ENCODE measurements at places on chromosomes 1 and 21.

DNA sequence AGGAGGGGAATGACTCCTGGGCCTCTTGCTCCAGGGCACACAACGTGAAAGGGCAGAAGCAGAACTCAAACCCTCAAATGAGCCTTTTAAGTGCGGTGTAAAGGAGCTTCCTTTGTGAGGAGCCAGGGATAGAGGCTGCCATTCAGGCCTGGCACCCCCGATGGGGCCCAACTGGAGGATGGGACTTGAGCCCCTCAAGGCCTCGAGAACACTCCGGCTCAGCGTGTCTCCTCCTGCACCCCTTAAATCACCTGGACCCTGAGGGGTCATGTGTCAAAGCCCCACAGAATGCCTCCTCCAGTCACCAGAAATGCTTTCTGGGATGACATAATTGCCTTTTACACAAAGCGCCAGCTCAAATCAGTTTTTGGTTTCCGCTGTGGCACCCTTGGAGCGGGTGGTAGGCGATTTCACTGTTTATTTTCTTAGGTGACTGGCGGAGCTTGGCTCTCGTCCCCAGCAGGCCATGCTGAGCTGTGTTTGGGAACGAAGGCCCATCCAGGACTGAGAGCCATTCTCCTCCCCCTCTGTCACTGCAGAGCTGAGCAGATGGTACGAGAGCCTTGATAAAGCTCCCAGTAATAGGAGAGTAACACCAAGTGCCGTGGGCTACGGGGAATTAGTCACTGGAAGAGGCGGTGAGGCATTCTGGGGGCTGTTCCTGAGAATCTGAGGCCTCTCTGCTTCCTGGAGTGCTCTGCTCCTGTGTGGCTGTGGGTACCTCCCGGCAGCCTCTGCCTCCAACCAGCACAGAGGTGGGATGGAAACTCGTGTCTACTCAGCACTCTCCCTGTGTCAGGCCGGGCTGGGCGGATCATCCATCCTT is 163.0 kb downstream of the GRIK3 start:
- DNase-seq, result no peak

DNA sequence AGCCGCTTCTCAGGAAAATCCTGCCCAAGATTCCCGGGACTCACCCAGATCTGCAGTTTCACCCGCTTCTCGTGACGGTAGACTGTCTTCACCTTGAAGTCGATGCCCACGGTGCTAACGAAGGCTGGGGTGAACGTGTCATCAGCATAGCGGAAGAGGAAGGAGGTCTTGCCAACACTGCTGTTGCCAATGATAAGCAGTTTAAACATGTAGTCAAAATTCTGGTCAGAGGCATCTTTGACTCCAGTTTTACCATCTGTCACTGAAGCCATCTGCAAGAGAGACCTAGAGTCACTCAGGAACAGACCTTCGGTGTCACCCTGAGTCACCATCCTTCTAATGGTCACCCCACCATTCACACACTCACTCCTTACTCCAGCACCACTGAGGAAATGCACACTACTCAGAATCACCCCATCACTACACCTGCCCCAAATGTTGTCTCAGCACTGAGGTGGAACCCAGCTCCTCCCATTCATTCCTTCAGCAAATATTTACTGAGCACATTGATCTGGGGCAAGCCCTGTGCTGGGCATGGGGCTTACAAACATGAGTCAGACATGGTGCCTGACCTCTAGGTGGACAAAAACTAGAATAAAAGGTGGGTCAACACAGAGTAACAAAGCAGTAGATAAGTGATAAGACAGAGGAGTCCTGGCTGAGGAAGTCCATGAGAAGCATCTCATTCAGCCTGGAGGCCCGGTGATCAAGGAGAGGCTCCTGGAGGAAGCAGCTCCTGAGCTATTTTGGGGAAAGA is 13.5 kb downstream of the RAB3B start:
- no peak for DNase-seq

GRCh38 chr1:98839840-98840239 is 164.8 kb downstream of the PLPPR5 start:
- DNase-seq, result no peak

DNA sequence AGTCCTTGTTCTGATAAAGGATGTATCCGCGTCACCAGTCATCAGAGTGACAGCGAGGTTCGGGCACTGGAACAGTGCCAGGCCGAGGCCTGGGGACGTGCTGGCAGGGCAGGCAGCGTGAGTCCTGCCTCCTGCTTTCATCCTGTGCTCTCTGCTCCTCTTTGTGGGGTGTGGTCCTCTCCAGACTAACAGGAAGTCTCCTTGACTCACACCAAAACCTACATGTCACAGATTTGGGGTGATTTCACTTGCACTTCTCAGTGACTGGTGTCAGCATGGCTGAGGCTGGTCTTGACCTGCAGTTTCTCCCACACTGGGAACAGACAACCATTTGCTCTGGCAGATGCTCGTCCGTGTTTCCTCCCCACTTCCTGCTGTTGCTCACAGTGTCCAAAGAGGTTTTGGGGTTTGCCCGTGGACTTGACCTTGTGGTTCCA is 8.8 kb upstream of the NLRP3 start:
- no peak for DNase-seq

DNA sequence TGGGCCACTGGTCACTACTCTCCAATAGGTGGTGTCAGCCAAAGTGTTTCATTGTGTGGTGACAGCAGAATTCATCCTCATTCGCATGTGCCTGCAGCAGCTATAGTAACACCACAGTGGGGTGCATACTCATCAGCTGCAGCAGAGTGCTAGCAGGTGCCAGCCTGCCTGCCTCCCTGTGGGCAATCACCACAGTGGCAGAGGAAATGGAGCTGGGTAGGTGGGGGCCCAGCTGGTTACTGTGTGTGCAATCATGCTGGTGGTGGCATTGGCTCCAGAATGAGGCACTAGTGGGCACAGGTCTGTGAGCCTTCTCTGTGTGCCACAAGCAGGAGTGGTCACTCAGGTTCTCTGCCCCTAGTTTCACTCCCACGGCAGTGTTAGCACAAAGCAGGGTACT is 579.2 kb downstream of the PTPRC start:
- DNase-seq, result no peak

GRCh38 chr1:194512957-194513356 is 1326.5 kb upstream of the B3GALT2 start:
- DNase-seq, result no peak

DNA sequence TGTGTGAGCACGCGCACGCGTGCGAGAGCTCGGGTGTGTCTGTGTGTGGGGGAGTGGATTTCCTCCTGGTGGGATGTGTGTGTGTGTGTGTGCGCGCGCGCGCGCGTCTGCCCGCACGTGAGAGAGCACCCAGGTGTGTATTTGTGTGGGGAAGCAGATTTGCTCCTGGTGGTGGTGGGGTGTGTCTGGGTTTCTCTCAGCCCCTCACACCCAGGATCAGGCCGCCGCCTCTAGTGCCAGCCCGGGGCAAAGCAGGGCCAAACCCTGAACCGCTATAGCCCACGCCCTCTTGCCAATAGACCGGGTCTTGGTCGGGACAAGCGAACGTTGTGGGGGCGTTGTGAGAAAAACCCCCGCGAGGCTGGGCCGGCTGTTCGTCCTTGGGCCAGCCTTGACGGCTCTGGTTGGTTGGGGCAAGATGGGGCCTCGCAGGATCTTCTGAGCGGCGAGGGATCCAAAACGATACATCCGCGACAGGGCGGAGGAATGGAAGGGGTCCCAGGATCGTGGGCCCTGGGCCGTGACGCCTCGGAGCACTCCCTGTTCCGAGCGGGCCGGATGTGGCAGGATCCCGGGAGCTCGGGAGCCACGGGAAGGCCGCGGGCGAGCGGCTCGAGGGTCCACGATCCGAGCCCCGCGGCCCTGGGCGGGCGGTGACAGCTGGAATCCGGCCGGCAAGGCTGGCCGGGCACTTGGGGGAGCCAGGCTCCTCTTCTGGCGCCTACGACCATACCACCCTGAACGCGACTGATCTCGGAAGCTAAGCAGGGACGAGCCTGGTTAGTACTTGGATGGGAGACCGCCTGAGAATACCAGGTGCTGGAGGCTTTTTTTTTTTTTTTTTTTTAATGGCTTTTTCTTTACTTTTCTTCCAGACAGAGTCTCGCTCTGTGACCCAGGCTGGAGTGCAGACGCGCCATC is 68.2 kb downstream of the RNF187 start:
- DNase-seq, result no peak

- DNase-seq, result no peak
These were observed 2.9 kb upstream of the RHBDL2 start for GRCh38 chr1:38944547-38944946.

GRCh38 chr1:46221749-46222148 is 18.6 kb downstream of the LURAP1 start:
- DNase-seq, result no peak

- DNase-seq, result no peak
These were observed 71.8 kb upstream of the MACF1 start for GRCh38 chr1:39132505-39133339.

DNA sequence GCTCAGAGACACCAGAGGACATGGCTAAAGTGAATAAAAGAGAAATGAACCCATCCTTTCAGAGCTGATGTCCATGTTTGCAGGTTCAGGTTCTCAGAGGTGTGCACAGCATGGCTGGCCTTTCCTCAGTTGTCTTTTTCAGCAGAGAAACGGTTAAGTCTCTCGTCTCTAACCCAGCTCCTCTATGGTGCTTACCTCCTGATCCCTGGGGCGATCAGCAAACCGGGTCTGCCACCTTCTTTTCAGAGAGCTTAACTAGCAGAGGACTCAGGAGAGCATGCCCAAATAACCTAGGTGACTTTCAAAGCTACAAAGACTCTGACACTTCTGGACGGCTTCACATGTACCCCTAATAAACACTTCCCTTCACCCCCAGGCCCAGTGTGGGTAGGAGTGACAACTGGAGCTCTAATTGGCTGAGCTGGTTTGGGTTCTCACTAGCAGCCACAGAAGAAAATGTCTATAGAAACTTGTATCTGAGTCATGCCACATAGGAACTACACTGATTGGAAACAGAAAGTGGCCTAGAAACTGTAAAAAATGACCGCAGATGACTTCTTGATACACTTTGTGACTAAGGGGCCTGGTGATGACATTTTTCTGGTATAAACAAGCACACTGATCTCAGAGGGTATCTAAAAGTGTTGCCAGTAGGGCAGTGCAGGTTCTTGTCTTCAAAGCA is at the start of gene AIM2:
Gene AIM2, minus strand, starts transcription at position 329 of the 682 bp plus-strand sequence. CDS start 3,267 bp downstream, outside the sequence.
- no peak for DNase-seq

GRCh38 chr1:3676581-3677470 is 24.5 kb downstream of the TP73 start:
- no peak for DNase-seq

- DNase-seq, result no peak
These were observed 44.7 kb upstream of the CASZ1 start for GRCh38 chr1:10841118-10841517.

DNA sequence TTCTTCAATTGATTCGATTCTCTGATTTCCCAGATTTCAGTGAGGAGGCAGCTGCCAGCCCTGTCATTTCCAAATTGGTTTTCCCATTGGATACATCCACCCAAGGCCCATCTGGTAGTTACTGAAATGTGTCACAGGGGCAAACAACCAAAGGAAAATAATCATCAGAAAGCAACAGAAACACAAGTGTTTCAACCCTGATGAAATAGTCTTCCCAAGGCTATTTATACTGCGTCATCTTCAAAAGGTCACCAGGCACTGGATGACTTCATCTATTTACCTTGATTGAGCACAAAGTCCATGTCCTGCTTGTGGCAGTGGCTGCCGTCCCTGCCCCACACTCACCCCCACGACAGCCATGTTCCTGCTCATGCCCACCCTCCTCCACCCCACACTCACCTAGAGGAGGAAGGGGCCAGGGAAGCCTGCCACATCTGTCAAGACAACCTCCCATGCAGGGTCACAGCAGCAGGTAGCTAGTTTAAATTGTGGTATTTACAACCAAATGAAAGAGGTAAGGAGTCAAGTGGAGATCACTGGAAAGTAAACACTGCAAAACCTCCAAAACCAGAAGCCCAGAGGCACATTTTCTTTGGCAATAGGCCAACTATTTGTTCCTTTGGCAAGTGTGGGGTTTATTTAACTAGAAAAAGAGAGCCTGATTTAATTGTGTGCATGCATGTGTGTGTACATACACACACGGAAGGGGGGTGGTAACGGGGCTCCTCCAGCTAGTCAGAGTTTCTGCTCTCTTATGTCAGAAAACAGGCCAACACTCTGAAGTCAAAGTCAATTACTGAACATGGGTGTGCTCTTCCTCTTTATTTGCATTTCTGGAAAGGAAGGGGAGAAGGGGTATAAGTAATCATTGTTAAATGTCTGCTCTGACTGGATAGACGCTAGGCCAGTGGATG is 49.5 kb upstream of the RAB4A start:
- peak; percentile 84 for DNase-seq

GRCh38 chr1:180183426-180183825 is 28.8 kb downstream of the QSOX1 start:
- DNase-seq, result no peak

DNA sequence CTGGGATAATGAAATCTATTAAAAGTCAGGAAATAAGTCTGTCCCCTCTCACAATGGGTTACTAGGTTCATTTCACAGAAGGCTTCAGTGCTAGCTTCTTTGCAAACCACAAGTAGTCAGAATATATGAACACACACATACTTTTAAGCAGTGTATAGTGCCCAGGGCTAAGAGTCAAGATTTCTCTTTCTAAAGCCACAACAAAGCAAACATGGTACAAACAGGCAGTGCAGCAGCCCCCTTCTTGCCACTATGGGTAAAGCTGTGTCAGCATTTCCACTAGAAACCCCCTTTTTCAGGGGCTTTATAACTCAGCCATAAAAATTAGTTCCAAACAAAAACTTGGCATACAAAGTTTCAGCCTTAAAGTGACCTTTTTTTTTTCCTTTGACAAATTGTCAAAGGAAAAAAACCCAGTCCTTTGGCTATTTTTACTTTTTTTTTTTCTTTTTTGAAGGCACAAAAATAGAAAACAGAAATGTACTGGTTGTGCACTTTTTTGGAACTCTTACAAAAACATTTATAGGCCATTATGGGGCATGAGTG is 315.4 kb downstream of the LMO4 start:
- DNase-seq, result peak; percentile 3

DNA sequence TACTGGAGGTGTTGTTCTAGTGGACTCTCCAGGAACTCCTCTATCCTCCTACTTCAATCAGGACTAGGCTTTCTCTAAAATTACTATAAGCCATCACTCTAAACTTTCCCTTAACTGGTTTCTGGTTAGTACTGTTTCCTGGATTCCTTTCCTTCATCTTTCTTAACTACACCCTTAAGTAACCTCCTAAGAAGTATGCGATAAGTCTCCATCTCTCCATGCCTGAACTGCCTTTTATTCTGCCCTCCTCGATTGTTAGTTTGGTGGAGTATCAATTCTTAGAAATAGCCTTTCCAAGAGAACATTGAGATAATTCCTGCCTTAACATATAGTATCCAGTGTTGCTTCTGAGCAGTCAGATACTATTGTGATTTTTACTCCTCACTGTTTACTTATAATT is 162.9 kb upstream of the PDE4B start:
- no peak for DNase-seq

All from astrocyte of the cerebellum (primary cell).